NAMALWA (cell line): ENCODE measurements at places on chromosomes 4 and X.

- DNase-seq, result no peak
These were observed 490.0 kb downstream of the CENPC start for GRCh38 chr4:67055319-67055718.

DNA sequence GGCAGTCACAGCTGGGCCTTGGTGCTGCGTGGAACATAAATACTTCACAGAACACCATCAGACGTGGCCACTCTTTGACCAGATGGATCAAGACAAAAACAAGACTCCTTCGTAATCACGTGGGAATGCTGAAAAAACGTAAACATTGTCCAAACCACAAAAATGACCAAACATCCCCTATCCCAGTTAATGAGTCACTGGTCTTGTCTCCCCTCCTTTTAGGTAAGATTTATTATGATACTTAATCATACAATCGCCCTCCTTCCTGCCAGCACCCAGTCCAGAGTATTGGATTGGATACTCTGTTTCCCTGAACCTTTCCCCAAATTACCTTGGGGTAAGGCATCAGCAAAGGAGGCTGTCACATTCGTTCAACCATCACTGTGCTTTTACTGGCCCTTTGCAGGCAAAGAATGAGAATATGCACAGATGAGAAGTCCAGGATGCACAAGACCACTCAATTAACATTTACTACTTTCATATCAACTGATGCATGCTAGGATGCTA is 601 bp upstream of the TCEANC start:
- DNase-seq, result no peak

- peak; percentile 60 for DNase-seq
These were observed 114.4 kb downstream of the GLRA3 start for GRCh38 chr4:174714393-174715211.

GRCh38 chr4:10260777-10261176 is 144.2 kb upstream of the WDR1 start:
- no peak for DNase-seq

DNA sequence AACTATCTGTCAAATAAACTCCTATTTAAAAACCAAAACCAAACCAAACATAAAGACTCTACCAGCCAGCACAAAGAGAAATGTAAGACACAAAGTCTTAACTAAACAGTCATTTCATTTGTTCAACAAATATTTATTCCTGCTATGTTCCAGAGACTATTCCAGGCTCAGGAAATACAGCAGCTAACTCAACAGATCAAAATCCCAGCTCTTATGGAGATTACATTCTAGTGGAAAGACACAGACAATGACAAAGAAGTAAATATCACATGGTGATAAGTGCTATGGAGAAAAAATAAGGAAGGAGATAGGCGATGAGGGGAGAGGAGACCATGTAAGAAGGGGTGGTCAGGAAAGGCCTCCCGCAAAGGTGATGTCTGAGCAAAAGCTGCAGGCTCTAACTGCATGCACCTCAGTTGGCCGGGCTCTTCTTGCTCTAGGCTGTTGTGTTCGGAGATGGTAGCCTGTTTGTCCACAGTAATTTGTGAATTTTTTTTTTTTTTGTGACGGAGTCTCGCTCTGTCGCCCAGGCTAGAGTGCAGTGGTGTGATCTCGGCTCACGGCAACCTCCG is 15.1 kb downstream of the PPEF1 start:
- no peak for DNase-seq
